ENCODE measurements at places on chromosomes 1 and 21.

- no peak for DNase-seq
Measured at GRCh38 chr1:33866281-33866680, 2.4 kb downstream of the HMGB4 start.

DNA sequence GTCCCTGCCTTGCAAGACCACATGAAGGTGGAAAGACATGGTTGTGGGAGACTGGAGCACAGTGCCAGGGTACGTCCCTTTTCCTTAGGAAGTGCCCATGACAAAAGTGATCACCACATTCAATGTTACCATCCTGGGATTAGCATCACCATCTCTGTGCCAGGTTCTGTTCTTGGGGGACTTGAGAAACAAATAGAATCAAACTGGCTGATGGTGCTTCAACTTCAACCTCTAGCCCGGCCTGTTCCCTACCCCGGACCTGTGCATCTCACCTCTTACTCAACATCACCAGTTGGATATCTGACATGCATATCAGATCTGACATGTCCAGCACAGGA lies 153.3 kb downstream of the GRIK3 start:
- DNase-seq: no peak

DNA sequence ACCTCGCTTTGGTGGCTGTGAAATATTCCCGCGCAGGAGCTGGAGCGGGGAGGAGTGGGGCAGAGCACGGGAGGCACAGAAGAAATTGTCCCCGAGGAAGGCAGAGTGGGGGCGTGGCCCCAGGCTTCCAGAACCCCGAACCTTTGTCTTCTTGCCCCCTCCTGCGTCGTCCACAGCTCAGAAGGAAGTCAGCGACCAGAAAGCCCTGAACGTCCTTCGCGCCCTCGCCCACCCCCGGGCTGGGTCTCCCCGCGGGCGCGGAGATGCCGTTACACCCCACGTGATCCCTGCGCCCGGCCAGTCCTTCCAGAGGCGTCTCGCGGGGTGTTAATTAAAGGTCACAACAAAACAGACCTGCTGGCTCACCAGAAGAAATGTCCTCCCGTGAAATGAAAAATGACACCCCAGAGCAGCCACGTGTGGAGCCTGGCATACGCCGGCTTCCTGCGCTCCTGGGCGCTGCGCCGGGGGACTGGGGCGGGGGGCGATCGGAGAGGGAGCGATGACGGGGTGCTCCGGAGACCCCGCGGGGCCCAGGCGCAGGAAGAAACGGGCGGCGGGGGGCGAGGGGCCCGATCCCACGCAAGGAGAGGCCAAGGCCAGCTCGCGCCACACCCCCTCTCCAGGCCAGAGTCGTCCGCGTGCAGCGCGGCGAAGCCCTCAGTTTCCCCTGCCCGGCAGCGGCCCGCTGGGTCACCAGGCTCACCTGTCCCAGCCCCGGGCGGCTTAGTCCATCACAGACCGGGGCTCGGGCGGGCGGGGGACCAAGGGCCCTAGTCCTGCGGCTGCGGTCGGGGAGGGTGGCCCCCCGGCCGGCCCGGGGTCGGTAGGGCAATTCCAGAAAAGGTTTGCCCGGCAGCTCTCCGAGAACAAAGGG lies 995 bp upstream of the KIF26B start:
- DNase-seq: no peak

DNA sequence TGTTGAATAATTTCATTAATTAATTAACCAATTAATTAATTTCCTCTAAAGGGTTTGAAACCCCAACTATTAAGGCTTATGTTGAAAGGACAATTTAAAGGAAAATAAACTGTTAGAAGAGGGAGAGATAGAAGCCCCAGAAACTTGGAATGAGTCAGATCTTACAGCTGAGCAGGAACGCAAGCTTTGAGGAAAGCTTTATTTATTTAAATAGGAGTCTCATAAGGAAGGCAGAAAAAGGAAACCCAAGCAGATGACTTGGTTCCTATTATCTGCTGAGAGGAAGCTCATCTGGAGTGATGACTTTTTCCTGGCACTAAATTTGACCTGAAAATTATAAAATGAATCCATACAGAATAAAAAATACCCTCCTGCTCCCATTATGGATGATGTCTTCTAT lies 105.1 kb downstream of the ROR1 start:
- no peak for DNase-seq

DNA sequence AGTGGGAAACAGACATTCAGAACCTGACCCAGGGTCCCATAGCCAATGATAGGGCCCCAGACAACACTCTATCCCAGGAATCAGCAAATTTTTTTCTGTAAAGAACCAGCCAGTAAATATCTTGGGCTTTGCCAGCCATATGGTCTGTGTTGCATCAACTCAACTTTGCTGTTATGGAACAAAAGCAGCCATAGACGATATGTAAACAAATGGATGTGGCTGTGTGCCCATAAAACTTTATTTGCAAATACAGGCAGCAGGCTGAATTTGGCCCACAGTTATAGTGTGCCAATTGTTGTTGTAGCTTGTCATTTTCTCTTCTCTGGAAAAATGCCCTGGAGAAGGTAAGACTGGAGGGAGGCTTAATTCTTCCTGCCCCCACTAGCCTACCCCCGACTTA lies 431.1 kb upstream of the VAMP3 start:
- DNase-seq: no peak

DNA sequence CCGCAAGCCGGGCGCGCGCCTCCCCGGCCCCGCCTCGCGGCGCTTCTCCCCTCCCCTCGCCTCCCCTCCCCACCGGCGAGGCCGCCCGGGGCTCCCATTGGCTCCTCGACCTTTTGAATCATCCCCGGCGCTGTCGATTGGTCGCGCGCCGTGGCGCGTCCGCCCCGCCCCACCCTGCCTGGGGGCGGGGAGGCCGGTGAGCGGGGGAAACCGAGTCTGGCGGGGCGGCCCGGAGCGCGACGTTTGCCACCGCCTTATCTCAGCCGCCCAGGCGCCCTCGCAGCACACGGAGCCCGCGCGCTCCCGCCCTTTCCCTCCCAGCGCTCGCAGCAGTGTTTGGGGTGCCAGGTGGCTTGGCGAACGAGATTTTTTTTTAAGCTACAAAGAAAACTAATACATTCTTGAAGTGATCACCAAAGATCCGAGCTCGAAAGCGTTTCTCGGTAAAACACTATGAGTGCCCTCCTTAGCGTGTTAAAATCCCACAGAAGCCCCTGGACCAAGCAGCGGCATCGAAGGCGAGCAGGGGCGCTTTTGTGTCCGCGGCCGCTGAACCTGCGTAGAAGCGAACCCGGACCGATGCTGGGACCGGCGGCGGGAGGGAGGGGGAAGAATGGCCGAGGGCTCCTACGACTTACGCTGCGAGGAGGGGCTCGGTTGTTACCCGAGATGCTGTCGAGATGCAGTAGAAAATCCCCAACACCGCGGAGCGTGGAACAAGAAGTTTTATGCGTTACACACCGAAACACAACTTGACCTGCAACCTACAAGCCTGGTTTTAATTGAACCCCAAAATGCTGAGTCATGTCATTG lies 436 bp upstream of the LBR start:
- peak; percentile 92 for DNase-seq

- no peak for DNase-seq
Measured at GRCh38 chr21:21762855-21763254, 764.6 kb downstream of the NCAM2 start.

- DNase-seq: no peak
Measured at GRCh38 chr1:26281091-26281958, 1.4 kb downstream of the SH3BGRL3 start.

GRCh38 chr1:204108312-204109141 lies 35.6 kb downstream of the SOX13 start:
- DNase-seq: no peak

- DNase-seq: no peak
Measured at GRCh38 chr1:22665752-22666151, 12.7 kb downstream of the C1QB start.

DNA sequence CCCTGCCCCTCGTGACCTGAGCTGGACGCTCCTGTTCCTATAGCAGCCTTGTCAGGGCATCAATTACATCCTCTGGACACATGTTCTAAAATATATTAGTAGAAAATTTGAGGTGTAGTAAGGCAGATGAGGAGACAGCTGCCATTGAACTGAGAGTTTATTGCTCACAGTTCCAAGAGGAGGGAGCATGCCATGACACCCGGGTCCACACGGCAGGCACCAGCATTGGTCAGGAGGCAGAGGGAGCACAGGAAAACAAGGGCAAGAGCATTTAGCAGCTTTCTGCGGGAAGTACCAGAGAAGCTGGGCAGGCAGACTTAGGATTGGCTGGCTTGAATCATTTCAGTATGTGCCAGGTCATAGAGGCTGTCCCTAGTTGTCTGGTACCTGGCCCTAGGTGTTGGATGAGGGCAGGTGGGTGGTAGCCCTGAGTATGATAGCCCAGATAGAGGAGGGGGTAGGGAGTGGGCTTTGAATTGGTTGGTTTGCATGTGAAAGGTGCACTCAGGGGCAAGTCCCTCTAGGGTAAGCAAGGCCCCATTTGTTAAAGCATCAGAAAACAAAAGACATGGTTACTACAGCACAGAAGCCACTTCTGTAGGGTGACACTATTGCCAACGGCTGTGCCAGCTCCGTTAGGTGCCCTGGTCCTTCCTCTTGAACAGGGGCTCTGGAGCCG lies 223.6 kb upstream of the RAB4A start:
- no peak for DNase-seq

DNA sequence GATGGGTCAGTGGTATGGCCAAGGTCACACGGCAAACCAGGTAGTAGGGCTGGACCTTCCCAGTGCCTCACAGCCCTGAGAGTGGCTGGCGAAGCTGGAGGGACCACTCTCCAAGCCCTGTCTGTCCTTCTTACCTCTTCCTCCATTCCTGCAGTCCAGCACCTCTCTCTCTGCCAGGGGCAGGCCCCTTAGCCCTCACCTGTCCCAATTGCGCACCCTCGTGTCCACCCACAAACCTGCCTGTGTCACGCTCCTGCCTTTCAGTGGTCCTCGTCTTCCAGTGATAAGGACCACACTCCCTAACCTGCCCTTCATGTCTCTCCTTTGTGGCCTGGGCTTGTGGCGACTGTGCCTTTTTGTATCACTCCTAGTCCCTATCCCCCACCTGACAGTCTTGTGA lies 3.4 kb downstream of the PODN start:
- DNase-seq: no peak

DNA sequence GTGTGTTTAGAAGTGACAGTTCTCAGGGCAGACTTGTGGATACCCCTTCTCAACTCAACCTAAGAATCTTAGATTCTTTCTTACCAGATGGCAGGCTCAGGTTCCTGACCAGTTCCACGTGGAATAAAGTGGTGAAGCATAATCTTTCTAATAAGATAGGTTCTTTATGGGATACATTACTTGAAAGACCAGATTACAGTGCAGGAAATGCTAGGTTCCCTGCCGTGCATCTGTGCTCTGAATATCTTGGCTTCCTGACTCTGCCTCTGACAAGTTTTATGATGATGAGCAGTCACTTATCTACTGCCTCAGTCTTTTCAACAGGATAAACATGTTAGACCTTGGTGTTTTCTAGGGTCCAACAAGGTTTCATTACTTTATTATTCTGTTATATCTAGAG lies 207.9 kb upstream of the CACYBP start:
- no peak for DNase-seq

GRCh38 chr1:150168960-150169601 lies 19.4 kb downstream of the PLEKHO1 start:
- peak; percentile 59 for DNase-seq

DNA sequence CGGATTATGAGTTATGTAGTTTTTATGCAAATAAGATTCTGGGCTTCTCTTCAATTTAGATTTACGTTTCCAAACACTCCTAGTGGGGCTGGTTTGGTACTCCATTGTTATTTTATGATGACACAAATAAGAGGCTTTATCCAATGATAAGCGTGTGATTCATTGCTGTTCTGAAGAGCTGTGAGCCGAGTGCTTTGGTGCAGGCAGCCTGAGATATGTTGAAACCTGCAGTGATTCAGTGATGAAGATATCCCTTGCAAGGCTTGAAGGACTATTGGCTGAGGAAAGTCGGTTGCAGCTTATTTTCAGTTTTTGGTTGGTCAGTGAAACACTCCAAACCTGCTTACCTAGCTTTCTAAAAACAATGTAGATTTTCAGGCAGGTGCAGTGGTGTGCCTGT lies 112.2 kb downstream of the RYR2 start:
- no peak for DNase-seq

DNA sequence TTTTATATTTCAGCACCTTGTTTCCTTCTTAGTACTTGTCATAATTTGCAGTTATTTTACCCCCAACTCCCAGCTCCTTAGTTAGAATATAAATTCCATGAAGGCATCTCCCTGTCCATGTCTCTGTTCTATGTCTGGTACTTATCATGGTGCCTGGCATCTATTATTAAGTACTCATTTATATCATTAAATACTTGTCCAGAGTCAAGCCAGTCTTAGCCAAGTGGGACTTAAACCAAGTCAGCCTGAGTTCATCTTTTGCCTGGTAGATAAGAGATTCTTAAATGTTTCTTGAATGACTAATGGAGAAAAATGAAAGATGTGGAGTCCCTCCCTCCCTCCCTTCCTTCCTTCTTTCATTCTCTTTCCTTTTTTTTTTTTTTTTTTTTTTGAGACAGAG lies 9.4 kb downstream of the SLC25A44 start:
- DNase-seq: no peak

DNA sequence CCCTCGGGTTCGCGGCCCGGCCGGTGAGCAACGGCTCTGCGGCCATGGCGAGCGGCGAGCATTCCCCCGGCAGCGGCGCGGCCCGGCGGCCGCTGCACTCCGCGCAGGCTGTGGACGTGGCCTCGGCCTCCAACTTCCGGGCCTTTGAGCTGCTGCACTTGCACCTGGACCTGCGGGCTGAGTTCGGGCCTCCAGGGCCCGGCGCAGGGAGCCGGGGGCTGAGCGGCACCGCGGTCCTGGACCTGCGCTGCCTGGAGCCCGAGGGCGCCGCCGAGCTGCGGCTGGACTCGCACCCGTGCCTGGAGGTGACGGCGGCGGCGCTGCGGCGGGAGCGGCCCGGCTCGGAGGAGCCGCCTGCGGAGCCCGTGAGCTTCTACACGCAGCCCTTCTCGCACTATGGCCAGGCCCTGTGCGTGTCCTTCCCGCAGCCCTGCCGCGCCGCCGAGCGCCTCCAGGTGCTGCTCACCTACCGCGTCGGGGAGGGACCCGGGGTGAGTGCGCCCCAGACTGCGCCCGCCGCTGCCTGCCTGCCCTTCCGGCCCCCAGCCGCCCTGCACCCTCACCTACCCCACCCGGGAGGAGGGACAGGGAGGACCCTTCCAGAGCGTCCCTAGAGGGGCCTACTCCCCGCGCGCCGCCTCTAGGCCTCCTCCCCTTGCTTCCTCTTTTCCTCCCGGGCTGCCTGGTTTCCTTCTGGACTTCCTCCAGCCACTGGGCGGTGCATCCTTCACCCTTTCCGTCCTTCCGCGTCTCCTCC lies at the start of gene RNPEP:
TSS of gene RNPEP (plus strand) at position 26 of the 757 bp plus-strand sequence. CDS start at position 45, 19 bp downstream.
- DNase-seq: peak; percentile 44
